ENCODE measurements at places on chromosomes 11 and 22.

- no peak for DNase-seq
Measured at GRCh38 chr11:17163736-17164135, 44.0 kb downstream of the PIK3C2A start.

DNA sequence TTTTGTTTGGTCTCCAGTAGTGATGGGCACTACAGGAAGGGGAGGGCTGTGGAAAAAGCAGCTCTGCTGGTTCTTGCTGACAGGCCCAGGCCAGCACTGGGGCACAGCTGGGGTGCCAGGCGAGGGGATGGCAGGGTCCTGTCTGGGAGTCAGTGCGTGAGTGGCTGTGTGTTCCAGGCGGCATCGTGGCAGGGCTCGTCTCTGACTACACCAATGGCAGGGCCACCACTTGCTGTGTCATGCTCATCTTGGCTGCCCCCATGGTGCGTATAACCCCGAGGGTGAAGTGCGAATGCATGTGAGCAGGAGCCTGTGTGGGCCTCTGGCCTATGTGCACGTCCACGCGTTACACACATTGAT, 20.9 kb downstream of the SLC37A2 start:
- DNase-seq = no peak

- no peak for DNase-seq
Measured at GRCh38 chr11:84345597-84345996, 1059.4 kb upstream of the CCDC90B start.

DNA sequence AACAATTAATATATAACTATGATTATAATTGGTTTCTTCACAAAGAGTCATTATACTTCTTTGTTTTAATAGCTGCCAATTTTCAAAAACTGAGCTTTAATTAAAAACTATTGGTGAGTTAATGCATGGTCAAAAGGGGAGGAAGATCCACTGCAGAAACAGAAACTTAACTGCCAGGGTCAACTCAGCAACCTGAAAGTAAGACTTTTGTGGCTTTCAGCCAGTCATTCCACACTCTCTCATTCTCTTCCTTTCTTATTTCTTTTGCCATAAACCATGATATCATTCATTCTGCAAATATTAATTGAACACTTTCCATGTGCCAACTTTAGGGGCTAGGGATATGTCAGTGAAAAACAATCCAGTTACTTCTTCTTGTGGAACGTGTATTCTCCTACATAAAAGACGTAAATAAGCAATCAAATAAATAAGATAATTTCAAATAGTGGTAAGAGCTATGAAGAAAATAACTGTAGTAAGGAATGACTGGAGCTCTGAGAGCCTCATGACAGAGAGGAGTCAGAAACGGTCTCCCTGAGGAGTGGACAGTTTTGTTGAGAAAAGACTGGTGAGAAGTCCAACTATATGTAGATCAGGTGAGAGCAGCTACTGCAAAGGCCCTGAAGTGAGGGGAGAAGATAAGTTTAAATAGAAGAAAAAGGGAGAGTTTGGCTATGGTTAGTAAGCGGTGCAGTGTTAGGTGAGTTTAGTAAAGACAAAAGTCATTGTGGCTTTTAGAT, 130.5 kb downstream of the GRIA4 start:
- no peak for DNase-seq

DNA sequence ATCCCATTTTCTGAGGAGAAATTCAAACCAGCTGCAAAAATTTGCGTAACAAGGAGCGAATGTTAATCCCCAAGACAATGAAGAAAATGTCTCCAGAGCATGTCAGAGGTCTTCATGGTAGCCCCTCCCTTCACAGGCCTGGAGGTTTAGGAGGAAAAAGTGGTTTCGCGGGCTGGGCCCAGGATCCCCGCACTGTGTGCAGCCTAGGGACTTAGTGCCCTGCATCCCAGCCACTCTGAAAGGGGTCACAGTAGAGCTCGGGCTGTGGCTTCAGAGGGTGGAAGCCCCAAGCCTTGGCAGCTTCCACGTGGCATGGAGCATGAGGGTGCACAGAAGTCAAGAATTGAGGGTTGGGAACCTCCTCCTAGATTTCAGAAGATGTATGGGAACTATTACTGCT, 87.4 kb downstream of the BRD1 start:
- DNase-seq = no peak

GRCh38 chr11:13189561-13190426, 87.8 kb upstream of the BMAL1 start:
- no peak for DNase-seq

GRCh38 chr11:82004537-82005213, 729.0 kb downstream of the FAM181B start:
- DNase-seq = no peak

GRCh38 chr11:122418032-122418431, 237.5 kb upstream of the UBASH3B start:
- no peak for DNase-seq

DNA sequence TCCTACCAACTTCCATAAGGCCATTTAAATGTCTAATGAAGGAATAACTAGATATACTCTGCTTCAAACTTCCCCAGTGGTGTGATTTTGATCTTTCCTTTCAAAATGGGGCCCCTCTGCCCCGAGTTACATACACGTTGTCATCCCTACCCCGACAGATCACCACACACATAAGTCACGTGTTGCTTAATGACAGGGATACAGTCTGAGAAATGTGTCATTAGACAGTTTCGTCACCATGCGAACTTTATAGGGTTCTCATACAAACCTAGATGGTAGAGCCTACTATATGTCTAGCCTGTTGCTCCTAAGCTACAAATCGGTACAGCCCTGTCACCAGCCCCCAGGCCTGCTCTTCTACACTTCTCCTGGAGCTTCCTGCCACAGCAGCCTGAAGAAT, 49.8 kb upstream of the SCUBE2 start:
- DNase-seq = no peak
